Activated CD8-positive, alpha-beta T cell treated with anti-CD3 and anti-CD28 coated beads for 36 hours (primary cell): ENCODE measurements at places on chromosomes 5 and 9. TPM values are rescaled to one million over a fixed set of nuclear protein-coding genes. Genes with fewer than 3 reads are reported as not detected.

TTC16 gene
- 2.3 TPM for total RNA-seq

RIMOC1 gene
- total RNA-seq = 19.8 TPM

NKD2 gene
- 1.5 TPM for total RNA-seq

KDM4C gene
- 32.9 TPM for total RNA-seq

PCDHA2 gene
- total RNA-seq = not detected

SOHLH1 gene
- total RNA-seq = not detected

DNA sequence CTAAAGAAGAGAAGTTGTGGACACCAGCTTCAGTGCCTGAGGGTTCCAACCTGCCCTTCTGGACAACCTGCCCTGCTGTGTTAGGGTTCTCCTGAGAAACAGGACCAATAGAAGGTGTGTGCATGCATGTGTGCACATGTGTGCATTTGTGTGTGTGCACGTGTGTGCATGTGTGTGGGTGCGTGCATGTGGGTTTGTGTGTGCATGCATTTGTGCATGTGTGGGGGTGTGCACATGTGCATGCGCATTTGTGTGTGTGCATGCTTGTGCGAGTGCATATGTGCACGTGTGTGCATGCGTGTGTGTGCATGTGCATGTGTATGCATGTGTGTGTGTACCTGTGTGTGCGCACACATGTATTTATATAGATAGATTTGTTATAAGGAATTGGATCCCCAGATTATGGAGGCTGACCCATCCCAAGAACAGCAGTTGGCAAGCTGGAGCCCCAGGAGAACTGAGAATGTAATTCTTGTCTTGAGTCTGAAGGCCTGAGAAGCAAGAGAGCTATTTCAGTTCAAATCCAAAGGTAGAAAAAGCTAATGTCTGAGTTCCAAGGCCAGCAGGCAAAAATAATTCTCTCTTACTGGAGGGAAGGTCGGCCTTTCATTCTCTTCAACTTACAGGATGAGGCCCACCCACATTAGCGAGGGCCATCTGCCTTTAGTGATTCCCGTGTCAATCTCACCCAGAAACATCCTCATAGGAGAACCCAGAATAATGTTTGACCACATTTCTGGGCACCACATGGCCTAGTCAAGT is 62.9 kb upstream of the SYNPO start:
- H3K27ac ChIP-seq = no peak overlapping the region
- no peak overlapping the region for H3K4me3 ChIP-seq
- H3K36me3 ChIP-seq = no peaks in the 10 kb centered on the region
- DNase-seq = no peak
- peaks cover 7% of the 10 kb centered on the region for H3K27me3 ChIP-seq

GRCh38 chr5:32135086-32135485 is 39.0 kb downstream of the GOLPH3 start:
- H3K4me1 ChIP-seq = peaks cover 40% of the 10 kb centered on the region
- no peak overlapping the region for H3K4me3 ChIP-seq
- no peak for DNase-seq
- no peaks in the 10 kb centered on the region for H3K27me3 ChIP-seq

DNA sequence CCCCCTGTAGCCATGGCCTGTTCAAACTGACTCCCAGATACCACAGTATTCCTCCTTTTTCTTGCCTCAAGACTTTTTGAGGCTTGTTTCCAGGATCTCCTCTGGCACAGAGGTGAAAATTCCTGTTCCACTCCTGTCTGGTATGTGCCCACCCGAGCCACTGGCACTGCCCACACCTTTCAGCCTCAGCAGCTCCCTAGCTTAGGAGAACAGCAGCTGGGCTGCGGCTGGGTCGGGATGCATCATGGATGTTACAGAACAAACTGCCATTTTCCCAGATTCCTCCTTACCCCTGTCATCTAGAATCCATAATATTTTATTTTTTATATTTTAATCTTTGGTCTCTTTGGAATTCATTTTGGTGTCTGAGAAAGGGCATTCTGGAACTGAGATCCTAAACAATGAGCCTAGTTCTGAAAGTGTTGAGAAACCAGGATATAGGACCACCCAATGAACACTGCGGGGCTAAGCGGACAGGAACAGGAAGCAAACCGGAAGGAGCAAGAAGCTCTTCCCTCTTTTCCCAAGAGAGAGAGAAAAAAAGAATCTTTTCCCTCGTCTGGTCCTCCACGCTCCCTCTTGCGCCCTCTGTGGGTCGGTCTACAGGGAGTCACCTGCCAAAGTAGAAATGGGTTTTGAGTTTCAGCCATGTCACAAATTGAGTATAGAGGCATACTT is 12.5 kb downstream of the OR2S2 start:
- H3K4me1 ChIP-seq = peaks cover 20% of the 10 kb centered on the region
- H3K27me3 ChIP-seq = no peaks in the 10 kb centered on the region
- H3K4me3 ChIP-seq = no peak overlapping the region
- no peak overlapping the region for H3K27ac ChIP-seq

DNA sequence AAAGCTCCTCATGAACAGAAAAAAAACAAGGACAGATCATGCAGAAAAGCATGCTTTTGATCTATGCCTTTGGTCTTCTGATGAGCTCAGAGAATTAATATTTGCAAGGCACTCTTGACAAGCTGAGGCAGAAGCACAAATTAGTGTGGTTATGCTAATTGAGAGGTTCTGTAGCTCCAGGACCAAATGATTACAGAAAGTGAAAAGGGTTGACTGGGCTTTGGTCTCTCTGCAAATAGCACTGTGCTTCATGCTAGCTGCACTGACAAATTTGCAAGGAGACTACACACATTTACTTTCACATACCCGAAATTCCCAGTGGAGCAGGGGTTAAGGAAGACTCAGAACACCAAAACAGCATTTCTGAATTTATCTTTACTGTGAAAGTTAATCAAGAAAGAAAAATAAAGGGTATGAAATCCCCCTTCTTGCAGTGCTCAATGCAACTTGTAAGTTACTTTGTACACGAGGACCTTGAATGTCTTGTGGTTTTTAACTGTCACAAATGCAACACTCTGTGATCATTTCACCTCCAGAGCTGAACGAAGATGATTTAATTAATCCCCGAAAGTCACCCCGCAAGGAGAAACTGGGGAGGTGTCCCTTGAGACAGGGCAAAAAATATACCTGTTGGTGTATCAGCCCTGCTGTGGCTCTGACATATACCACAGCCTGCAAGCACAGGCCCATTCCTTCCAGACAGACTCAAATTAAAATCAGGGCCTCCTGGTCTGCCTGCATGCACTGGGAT is 11.9 kb downstream of the RAPGEF1 start:
- H3K36me3 ChIP-seq = peaks cover 33% of the 10 kb centered on the region
- no peaks in the 10 kb centered on the region for H3K27me3 ChIP-seq
- peaks cover 86% of the 10 kb centered on the region for H3K4me1 ChIP-seq
- H3K27ac ChIP-seq = peak overlapping the region; percentile 92

DNA sequence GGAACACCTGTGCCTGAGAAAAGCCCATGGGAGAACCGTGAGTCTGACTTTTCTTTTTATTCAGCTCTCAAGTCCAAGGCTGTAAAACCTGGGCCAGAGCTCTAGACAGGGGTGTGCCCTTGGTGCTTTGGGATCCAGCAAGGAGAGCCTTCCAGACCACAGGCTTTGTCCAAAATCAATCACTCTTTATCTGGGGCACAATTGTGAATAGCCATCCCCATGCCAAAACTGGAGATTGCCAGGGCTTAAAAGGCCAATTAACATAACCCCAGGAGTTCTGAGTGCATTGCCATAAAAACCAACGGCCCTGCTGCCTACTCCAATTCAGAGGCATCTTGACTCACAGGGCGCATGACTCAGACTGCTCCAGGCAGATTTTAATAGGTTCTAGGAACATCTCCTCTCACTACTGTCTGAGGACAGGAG is 391.8 kb downstream of the ARHGEF28 start:
- DNase-seq = no peak
- no peaks in the 10 kb centered on the region for H3K4me1 ChIP-seq
- no peak overlapping the region for H3K4me3 ChIP-seq
- H3K27ac ChIP-seq = no peak overlapping the region
- no peaks in the 10 kb centered on the region for H3K36me3 ChIP-seq

- peaks cover 3% of the 10 kb centered on the region for H3K27me3 ChIP-seq
- H3K36me3 ChIP-seq = peaks cover 7% of the 10 kb centered on the region
- H3K4me1 ChIP-seq = peaks cover 34% of the 10 kb centered on the region
- H3K27ac ChIP-seq = peak overlapping the region; percentile 13
- no peak overlapping the region for H3K4me3 ChIP-seq
Measured at GRCh38 chr9:121373011-121373729, 3.1 kb upstream of the STOM start.

DNA sequence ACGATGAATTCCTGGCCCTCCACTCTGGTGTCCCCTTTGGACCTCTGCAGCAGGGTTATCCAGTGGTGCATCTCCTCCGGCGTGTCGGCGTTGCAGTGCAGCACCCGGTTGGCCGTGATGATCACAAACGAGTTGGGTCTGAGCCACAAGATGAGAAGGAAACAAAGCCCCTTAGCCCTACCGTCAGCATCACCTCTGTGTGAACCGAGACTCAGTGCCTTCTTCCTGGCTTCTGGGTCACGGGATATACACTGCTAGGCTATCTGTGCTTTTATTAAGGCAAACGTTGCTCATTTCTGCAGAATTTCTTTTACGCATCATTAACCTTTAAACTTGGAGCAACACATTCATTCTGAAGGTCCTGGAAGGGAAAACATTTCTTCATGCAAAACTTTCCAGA is 65.1 kb upstream of the RETREG1 start:
- no peak overlapping the region for H3K4me3 ChIP-seq
- H3K27me3 ChIP-seq = peaks cover 3% of the 10 kb centered on the region
- DNase-seq = no peak
- no peaks in the 10 kb centered on the region for H3K4me1 ChIP-seq
- no peak overlapping the region for H3K27ac ChIP-seq
- no peaks in the 10 kb centered on the region for H3K36me3 ChIP-seq

- no peaks in the 10 kb centered on the region for H3K36me3 ChIP-seq
- peaks cover 51% of the 10 kb centered on the region for H3K27me3 ChIP-seq
- no peak overlapping the region for H3K4me3 ChIP-seq
- no peak overlapping the region for H3K27ac ChIP-seq
Measured at GRCh38 chr9:97078362-97078761, 39.4 kb upstream of the CTSV start.

DNA sequence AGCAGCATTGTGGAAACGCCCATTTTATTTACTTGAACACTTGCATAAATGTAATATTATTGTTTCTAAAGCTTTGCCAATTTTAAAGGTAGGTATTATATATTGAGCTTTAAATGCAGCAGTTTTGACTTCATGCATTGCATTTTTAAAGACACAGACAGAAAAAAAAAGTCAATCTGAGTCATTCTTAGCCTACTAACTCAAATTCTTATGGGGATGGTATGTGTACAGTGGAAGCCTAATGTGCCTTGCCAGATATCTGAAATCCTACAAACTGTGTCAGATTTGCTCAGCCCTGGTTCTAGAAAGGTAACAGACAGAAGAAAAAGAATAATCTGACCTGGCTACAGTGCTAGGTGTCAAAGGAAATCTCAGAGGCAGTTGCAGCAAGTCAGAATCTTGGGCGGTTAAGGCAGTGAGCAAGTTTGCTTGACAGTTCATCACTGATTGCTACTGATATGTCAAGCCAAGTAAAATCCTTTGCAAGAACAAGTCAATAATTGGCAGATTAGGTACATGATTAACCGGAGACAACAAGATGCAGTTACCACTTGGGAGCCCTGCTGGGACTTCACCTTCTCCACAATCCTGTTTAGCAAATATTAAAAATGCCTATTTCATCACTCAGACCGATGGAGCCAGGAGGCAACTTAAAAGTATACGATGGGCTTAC is 224.8 kb upstream of the WWC1 start:
- DNase-seq = no peak
- no peaks in the 10 kb centered on the region for H3K36me3 ChIP-seq
- peaks cover 2% of the 10 kb centered on the region for H3K27me3 ChIP-seq
- H3K4me3 ChIP-seq = no peak overlapping the region
- no peaks in the 10 kb centered on the region for H3K4me1 ChIP-seq

- no peak overlapping the region for H3K27ac ChIP-seq
- H3K36me3 ChIP-seq = no peaks in the 10 kb centered on the region
- H3K4me1 ChIP-seq = no peaks in the 10 kb centered on the region
- H3K27me3 ChIP-seq = peaks cover 9% of the 10 kb centered on the region
- no peak for DNase-seq
- H3K4me3 ChIP-seq = no peak overlapping the region
Measured at GRCh38 chr5:180400416-180400815, 47.3 kb upstream of the GFPT2 start.

DNA sequence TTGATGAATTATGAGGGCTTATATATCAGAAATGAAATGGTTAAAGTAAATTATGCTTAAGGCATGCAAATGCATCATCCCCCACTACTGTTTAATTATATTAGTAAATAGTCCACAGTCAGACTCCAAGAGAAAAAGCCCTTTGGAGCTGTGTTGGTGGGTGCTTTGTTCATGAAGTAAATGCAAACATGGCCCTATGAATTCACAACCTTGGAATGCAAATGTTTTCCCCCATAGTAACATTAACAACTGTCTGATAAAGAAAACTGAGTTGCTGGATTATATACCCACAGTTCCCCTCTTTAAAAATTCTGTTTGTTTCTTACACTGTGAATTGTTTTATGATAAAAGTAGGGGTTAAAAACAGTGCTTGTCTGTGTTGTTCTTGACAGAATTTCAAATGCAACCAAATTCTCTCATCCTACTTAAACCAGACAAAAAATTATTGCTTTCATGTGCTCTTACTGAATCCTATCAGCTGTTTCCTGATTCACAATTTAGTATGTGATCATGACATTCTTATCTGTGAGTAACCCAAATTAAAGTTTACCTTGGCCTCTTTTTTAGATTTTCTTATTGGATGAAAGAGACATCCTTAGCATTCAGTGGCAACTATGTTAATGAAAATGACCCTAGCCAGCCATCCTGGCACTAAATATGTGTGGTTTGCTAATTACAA is 48.5 kb upstream of the SNCAIP start:
- no peaks in the 10 kb centered on the region for H3K4me1 ChIP-seq
- H3K27ac ChIP-seq = no peak overlapping the region
- no peaks in the 10 kb centered on the region for H3K27me3 ChIP-seq
- no peak for DNase-seq
- H3K36me3 ChIP-seq = no peaks in the 10 kb centered on the region
- no peak overlapping the region for H3K4me3 ChIP-seq

DNA sequence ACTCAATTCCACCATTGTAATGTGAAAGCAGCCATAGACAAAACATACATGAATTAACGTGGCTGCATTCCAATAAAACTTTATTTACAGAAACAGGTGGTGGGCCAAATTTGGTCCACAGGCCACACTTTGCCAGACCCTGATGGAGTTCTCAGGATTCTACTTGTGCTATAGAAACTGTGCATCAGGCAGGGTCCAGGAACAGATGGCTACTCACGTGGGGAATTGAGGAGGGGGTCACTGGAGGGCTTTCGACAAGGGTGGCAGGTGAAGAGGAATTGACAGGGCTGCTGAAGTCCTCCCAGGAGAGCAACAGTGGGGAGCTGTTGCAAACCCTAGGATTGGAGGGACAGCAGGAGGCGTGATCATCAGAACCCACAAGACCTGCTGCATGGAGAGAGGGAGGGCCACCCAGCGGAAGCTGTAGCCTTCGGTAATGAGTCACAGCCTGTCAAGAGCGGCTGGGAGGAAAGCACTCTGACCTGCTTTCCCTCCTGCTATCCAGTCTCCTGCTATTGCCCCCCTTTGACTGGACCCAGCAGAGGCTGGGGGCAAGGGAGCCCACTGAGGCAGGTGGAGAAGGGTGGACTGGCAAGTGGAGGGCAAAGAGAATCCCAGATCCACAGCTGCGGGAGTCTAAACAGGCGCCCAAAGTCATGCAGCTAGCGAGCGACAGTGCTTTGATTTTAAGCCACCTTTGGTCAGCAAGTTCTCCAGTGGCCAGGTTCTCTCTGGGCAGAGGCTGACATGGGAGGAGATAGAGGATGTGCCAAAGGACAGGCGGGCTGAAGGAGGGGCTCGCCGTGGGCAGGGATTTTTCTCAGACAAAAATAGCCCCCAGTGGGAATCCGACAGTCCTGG is 138.3 kb upstream of the SMIM23 start:
- no peaks in the 10 kb centered on the region for H3K4me1 ChIP-seq
- DNase-seq = no peak
- H3K27ac ChIP-seq = no peak overlapping the region
- no peaks in the 10 kb centered on the region for H3K27me3 ChIP-seq
- no peaks in the 10 kb centered on the region for H3K36me3 ChIP-seq
